Transverse colon (tissue), 4 donors: ENCODE measurements at places on chromosomes 5 and 9.

DNA sequence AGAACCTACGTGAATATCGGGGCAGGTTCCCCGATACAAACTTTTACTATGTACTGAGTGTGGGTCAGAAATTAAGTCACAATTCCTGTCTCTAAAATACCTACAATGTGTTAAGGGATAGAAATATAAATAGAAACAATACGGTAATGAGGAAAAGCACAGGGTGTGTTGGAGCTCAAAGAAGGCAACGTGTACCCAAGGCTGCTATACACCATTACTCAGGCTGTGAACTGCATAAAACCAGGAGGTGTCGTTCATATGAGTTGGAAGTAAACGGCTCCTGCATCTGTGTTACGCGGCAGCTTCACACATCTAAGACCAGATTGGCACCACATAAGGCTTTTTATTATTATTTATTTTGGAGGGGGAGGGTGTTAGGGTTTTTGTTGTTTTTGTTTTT, 50.1 kb upstream of the TRPM3 start:
- no peak overlapping the region for H3K27ac ChIP-seq
- no peaks in the 10 kb centered on the region for H3K27me3 ChIP-seq
- H3K36me3 ChIP-seq: no peaks in the 10 kb centered on the region
- H3K4me3 ChIP-seq: no peak overlapping the region
- H3K4me1 ChIP-seq: no peaks in the 10 kb centered on the region
- DNase-seq: no peak

DNA sequence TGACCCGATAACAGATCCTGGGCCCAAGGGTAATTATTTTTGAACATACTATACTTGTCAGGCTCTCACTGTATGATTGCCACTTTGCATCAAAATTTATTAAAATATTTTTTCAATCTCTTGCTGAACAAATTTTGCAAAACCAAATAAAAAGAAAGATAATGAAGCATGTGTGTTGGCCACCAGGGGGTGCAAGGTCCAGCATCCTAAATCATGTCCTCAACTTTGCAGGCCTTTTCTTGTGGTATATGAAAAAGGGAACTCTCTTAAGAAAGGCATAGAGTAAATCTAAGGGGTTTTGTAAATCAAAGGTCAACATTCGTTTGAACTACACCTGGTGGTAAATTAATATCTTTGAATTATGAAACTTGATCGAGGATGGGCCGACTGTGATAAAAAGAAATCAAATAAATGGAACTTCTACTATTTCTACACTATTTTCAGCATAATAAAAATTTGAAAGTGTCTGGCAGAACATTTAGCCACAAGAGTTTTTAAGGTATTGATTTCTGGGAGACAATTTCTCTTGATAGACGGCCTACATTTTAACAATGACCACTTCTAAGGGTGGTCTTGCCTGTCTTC, 676.5 kb downstream of the DMRTA1 start:
- peak; percentile 10 for DNase-seq
- H3K36me3 ChIP-seq: no peaks in the 10 kb centered on the region
- no peak overlapping the region for H3K4me3 ChIP-seq
- H3K27ac ChIP-seq: no peak overlapping the region
- no peaks in the 10 kb centered on the region for H3K4me1 ChIP-seq

GRCh38 chr5:168214071-168214470, 77.4 kb upstream of the WWC1 start:
- no peak overlapping the region for H3K27ac ChIP-seq
- H3K27me3 ChIP-seq: no peaks in the 10 kb centered on the region
- H3K4me1 ChIP-seq: peaks cover 3% of the 10 kb centered on the region

DNA sequence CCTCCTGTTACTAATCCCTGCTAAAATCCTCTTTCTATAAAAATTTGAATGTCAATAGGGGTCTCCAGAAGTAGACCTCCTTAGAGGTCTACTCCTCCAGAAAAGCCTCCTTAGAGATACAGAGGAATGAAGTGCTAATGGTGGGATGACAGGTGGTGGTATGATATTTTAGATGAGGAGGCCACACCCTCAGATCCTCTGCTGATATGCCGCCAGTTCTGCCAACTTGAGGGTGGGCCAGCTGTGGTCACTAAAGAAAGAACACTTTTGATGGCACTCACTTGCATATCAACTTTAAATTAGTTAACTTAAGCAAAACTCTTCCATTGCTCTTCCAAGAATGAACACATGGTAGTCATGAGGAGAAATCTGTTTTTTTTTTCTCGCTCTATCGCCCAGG, 16.9 kb upstream of the UBAP2 start:
- DNase-seq: no peak
- H3K27me3 ChIP-seq: no peaks in the 10 kb centered on the region
- H3K36me3 ChIP-seq: no peaks in the 10 kb centered on the region

DNA sequence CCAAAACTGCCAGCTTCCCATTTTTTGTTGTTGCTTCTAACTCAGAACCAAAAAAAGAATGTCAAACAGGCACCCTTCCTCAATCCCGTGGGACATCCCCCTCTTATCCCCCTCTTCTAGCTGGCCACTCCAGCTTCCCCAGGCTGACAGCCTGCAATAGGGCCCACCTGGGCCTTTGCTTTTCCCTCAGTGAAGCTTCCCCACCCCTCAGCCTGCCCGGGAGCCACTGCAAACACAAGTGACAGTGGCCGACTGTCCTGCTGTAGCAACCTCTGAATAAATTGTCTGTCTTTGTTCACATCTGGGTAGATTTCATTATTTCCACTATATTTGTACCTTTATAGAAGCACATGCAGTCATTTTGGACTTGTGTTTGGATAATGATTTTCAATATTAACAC, 245.3 kb downstream of the GADD45G start:
- DNase-seq: no peak
- H3K4me1 ChIP-seq: no peaks in the 10 kb centered on the region
- H3K27ac ChIP-seq: no peak overlapping the region
- H3K4me3 ChIP-seq: no peak overlapping the region
